ENCODE measurements at places on chromosomes 12 and 14. TPM values are rescaled to one million over a fixed set of nuclear protein-coding genes. Genes with fewer than 3 reads are reported as not detected.

The GUCY2C gene
- total RNA-seq = not detected

DNA sequence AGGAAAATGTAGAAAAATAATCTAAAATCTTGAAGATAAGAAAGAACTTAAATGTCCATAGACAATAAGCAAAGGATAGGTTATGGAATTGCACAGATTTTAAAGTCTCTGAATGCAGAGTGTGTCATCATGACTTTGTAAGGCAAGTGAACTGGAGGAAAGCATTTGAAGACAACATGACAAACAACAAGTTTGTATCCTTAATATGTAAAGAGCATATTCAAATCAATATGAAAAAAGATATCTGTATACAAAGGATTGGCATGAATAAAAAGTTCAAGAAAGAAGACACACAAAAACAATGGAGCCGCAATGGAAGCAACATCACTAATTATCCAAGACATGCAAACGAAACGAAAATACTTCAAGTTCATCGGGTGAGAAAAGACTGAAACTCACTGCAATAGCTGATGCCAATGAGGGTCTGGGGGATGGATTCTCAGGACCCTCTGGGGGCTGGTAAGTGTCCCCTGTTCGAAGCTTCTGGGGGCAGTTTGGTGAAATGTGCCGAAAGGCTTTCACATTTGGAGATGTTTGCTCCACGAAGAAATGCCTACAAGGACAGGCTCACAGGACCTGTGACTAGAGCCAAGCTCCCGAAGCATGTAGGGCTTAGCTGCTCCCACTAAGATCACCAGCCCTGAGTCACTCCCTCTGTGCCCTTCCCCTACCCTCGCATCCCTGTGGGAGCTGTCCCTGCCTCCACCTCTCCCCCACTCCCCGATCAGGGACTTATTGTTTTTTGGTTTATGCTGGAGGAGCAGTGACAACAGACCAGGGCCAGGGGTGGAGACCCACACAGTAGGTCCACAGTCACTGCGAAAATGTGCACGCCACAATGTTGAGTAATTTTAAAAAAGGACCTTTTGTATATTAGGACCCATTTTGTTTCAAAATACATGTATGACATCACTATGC lies 345.7 kb upstream of the SFSWAP start:
- no peaks in the 10 kb centered on the region for H3K4me1 ChIP-seq
- DNase-seq = no peak
- no peak overlapping the region for H3K4me3 ChIP-seq
- H3K27ac ChIP-seq = no peak overlapping the region
- no peaks in the 10 kb centered on the region for H3K36me3 ChIP-seq

The PRH2 gene
- not detected for total RNA-seq

The GALNT8 gene
- total RNA-seq = 1.4 TPM

DNA sequence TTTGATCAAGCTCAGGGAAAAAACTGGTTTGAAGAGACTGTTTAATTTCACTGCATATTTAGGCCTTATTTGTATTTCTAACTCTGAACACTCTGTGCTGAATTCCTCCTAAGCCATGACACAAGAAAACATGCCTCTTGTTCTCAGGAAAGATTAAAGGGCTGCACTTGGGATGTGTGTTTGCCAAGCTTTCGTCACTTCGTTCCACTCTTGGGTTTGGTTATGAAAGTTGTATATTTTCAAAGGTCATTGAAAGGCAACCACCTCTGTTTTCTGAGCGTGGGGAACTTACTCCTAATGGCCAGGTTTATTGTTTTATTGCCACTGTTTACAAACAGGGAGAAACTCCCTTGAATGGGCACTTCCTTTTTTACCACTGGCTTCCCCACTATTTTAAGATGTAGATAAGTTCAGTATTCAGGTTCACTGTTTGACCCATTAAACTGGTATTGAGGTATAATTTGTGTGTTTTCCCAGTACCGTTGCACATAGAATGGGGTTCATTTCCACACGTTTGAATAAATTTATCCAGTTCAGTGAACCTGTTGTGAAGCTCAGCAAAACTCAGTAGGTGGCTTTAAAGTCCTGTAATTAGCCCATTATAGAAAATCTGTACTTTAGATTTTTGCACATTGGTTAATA lies 65.3 kb downstream of the NKX2-1 start:
- no peaks in the 10 kb centered on the region for H3K36me3 ChIP-seq
- DNase-seq = no peak
- H3K4me1 ChIP-seq = no peaks in the 10 kb centered on the region
- H3K27me3 ChIP-seq = no peaks in the 10 kb centered on the region
- H3K27ac ChIP-seq = no peak overlapping the region

All from heart right ventricle (tissue), 16 donors.